Amniotic stem cell (primary cell): ENCODE measurements at places on chromosomes 2 and 18.

GRCh38 chr2:3751806-3752205 is 48.4 kb downstream of the DCDC2C start:
- DNase-seq, result no peak

DNA sequence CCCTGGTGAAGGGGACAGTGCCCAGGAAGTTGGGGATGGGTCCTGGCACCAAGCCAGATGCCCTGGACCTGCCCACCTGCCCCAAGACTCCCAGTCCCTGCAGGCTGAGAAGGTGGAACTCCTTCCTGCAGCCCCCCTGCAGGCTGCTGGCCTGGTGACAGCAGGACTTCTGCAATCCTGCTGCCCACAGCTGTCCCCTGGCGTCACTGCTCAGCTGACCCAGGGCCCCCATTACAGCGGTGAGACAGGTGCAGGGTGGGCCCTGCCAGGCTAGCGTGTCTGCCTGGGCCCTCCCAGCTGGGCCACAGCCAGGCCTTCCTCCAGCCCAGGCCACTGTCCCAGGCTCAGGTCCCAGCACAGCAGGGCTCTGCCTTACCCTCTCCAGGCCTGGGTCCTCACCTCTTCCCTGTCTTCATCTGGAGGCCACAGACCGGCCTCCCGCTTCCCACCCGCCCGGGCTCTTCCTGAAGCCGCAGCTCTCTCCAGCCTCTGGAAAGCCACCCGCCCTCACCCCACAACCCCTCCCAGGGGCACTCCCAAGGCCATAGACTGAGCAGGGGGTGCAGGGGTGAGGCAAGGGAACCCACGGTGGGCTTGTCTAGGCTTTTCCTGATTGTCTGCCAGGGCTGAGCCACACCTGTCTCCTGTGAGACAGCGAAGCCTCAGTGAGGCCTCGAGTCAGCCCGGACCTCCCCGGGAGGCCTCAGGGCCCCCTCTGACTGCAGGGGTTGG is 8.8 kb upstream of the ERFE start:
- DNase-seq, result no peak

- DNase-seq, result no peak
These were observed 75.1 kb upstream of the TANK start for GRCh38 chr2:161085149-161085548.

DNA sequence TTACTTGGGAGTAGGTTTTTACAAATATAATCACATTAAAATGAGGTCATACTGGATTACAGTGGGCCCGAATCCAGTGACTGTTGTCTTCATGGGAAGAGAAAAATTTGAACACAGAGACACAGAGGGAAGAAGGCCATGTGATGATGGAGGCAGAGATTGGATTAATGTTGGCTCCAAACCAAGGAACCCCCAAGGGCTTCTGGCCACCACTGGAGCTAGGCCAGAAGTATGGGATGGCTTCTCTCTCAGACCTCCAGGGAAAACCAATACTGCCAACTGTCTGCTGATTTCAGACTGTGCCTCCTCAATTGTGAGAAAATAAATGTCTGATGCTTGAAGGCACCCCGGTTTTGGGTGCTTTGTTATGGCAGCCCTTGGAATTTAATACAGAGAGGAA is 76.0 kb downstream of the ALPK2 start:
- no peak for DNase-seq

DNA sequence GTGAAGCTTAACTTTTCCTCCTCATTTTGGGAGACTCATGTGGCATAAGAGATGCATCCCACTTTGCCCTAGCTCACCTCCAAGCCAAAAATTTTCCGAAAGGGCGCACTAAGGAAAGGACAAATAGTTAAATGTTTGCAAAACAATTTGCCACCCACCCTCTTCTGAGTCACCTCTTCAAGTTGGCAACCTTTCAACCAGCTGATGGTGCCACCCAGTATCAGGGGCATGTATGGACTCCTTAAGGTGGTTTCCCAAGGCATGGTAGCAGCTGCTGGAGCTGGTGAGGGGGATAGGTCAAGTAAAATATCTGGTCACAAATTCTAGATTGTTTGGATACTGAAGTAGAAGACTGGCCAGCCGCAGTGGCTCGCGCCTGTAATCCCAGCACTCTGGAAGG is 17.2 kb upstream of the ITGAV start:
- no peak for DNase-seq

DNA sequence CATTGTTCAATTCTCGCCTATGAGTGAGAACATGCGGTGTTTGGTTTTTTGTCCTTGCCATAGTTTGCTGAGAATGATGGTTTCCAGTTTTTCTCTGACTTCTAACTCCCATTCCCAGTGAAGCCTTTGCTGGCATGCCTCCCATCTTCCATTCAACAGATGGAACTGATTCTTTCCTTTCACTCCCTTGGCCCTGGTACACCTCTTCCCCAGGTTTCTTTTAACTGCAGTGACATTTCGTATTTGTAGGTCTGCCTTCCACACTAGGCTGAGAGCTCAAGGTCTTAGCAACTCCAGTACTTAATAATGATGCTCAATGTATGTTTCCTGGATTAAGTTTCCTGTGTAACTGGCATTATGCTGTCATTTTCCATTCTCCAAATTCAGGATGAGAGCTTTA is 48.5 kb downstream of the GAREM1 start:
- DNase-seq, result no peak

DNA sequence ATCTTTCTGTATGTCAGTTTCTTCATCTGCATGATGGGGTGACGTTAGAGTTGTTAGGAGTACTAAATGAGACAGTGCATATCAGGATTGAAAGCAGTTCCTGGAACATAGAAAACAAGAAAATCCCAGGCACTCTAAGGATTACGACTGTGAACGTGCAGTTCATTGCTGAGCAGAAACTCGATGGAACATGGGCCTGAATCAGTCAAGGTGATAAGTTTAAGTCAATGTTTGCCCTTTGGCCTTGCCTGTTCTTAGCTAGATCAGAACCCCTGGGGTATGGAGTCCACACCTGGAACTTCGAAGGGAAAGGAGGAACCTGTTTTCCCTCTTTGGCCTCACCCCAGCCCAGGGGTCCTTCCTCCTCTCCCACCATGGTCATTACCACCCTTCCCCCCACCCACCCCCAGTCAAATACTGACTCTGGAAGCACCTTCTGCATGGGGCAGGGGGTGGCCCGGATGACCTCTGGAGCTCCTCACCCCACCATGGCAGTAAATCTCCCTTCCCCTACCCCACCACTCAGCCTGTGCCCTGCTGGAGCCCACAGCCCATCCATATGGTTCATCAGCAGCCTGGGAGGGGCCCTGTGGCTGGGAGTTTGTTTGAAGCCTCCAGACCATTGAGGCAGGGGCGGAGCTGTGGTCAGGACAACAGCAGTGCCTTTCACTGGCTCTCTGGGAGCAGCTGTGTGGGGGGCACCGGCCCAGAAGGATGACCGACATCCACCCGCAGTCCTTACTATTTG is 164.1 kb downstream of the SMAD7 start:
- DNase-seq, result no peak

DNA sequence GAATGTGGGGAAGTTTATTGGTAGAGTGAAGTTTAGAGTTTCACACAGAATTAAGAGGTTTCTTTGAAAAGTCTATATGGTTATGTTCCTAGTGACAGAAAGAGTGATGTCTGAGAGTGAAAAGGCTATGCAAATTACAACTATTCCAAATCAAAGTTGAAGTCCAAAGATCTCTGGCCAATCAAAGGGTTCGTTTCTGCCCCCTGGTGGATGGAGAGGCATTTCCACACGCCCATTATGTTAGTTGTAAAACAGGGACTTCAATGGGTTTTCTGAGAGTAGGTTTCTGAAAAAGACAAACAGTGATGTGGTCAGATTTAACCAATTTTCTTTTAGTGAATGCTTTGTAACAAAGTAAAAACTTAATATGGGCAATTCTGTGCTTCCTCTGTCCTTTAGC is 441.5 kb upstream of the POU3F3 start:
- no peak for DNase-seq

GRCh38 chr2:27245626-27246025 is 17.2 kb downstream of the SLC30A3 start:
- DNase-seq, result no peak
